ENCODE measurements at places on chromosomes 5 and 9. TPM values are rescaled to one million over a fixed set of nuclear protein-coding genes. Genes with fewer than 3 reads are reported as not detected.
A peak's percentile ranks its signal among the peaks of the same experiment; 100 is the strongest.

GRCh38 chr9:35452481-35452880 is 37.4 kb upstream of the RUSC2 start:
- no peak overlapping the region for H3K27ac ChIP-seq
- H3K4me1 ChIP-seq, result no peaks in the 10 kb centered on the region

DNA sequence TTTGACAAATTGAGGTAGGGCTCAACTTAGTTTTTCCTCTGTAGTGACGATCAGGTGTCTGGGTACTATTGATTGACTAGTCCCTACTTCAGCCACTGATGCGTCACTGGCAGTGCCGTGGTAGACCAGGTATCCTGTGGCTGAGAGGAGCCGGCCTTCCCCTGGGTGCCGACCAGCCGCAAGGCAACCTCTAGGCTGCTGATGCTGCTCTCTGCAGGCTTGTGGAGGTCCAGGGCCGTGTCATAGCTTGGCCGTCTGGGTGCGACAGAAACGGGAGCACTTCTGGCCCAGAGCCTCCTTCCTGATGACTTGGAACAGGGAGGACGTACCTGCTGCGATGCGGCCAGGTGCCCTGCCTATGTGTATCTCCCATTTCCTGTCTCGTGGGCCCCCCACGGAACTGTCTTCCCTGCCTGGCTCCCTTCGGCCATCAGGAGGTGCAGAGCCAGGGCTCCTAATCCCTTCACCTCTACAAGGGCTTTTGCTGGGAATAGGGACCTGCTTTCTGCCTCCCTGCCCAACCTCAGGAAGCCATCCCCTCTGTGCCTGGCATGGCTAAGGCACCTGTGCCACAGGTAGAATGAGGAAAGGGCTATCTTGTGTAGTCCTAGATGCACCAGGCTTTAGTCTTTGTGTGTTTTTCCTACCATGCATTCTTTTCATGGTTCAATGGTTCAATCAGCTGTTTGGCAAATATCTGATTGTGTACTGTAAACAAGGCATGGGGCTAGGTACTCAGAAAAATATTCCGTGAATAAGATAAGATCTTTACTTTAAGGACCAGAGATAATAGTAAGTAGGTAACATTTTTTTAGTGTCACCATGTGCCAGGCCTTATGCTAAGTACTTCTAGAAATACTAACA is 44.6 kb downstream of the MVB12B start:
- no peak for DNase-seq
- no peak overlapping the region for H3K27ac ChIP-seq
- peaks cover 5% of the 10 kb centered on the region for H3K4me1 ChIP-seq
- no peaks in the 10 kb centered on the region for H3K36me3 ChIP-seq

GRCh38 chr9:21316032-21316842 is 11.1 kb upstream of the IFNA5 start:
- no peaks in the 10 kb centered on the region for H3K27me3 ChIP-seq
- H3K36me3 ChIP-seq, result no peaks in the 10 kb centered on the region
- DNase-seq, result no peak
- no peak overlapping the region for H3K27ac ChIP-seq

DNA sequence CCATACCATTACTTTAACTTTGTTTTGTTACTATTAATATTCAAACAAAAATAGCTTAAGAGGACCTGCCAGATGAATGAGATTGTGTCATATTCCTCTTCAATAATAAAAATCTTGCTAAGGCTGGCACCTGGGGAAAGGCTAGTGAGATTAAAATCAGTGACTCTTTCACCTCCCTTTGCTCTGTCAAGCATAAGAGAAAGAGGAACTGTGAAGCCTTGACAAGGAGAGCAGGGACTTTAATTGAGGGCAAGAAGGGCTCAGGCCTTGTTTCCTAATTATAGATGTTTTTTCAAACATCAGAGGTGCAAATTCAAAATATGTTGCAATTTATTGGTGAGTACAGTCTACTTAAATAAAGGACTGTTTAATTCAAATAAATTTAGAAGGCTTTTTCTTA is 91.7 kb downstream of the SPATA31D1 start:
- H3K4me1 ChIP-seq, result no peaks in the 10 kb centered on the region
- H3K4me3 ChIP-seq, result no peak overlapping the region
- no peak for DNase-seq
- H3K36me3 ChIP-seq, result no peaks in the 10 kb centered on the region
- H3K27me3 ChIP-seq, result no peaks in the 10 kb centered on the region
- no peak overlapping the region for H3K27ac ChIP-seq

DNA sequence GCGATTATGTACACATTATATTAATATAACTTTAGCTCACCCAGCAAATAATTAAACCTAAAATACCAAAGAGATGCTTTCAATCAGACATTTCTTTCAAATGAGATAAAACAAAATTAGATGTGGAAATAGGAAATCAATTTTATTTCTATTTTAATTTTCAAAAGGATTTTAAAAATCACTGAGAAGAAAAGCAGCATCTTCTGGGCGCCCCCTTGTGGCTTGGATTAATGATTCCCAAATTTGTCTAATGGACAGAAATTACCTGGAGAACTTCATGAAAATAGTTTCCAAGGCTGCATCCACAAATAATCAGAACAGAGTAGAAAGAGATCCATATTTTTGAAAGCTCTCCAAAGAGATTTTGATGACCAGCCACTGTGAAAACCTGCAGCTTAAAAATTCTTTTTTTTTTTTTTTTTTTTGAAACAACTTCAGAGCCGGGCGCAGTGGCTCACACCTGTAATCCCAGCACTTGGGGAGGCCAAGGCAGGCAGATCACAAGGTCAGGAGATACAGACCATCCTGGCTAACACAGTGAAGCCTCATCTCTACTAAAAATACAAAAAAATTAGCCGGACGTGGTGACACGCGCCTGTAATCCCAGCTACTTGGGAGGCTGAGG is 50.9 kb upstream of the CEMIP2 start:
- H3K4me1 ChIP-seq, result peaks cover 8% of the 10 kb centered on the region
- H3K27me3 ChIP-seq, result no peaks in the 10 kb centered on the region
- H3K36me3 ChIP-seq, result no peaks in the 10 kb centered on the region
- no peak overlapping the region for H3K4me3 ChIP-seq

- no peaks in the 10 kb centered on the region for H3K4me1 ChIP-seq
- no peak for DNase-seq
- no peaks in the 10 kb centered on the region for H3K27me3 ChIP-seq
- H3K36me3 ChIP-seq, result no peaks in the 10 kb centered on the region
These were observed 155.2 kb downstream of the MEF2C start for GRCh38 chr5:88727705-88728313.

DNA sequence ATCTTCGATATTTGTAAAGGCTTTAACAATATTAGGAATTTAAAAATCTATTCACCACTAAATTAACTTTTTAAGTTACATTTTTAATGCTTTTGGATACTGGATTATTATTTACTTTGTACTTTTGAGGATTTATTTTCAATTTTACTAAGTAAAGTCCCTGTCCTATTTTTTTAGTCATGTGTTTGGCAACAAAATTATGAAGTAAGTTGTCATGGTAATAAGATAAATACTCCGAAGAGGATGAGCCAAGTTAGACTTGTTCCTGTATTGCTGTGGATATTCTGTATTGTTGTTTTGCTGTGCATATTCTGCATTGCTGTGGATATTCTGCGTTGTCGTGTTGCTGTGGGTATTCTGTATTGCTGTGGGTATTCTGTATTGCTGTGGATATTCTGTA is 210.1 kb downstream of the MTRR start:
- no peak for DNase-seq
- H3K27ac ChIP-seq, result no peak overlapping the region
- H3K4me3 ChIP-seq, result no peak overlapping the region
- H3K36me3 ChIP-seq, result no peaks in the 10 kb centered on the region

GRCh38 chr9:8868632-8869031 is 1069.1 kb upstream of the DMAC1 start:
- no peak overlapping the region for H3K27ac ChIP-seq
- H3K4me3 ChIP-seq, result no peak overlapping the region
- no peak for DNase-seq
- H3K36me3 ChIP-seq, result no peaks in the 10 kb centered on the region

GRCh38 chr9:127664324-127664677 is 42.5 kb upstream of the CFAP157 start:
- no peak overlapping the region for H3K27ac ChIP-seq
- no peaks in the 10 kb centered on the region for H3K4me1 ChIP-seq
- no peaks in the 10 kb centered on the region for H3K36me3 ChIP-seq
- no peaks in the 10 kb centered on the region for H3K27me3 ChIP-seq

GRCh38 chr5:180086816-180087399 is 15.3 kb upstream of the RNF130 start:
- peaks cover 6% of the 10 kb centered on the region for H3K4me1 ChIP-seq
- H3K27ac ChIP-seq, result no peak overlapping the region
- H3K27me3 ChIP-seq, result no peaks in the 10 kb centered on the region
- DNase-seq, result no peak
- H3K36me3 ChIP-seq, result no peaks in the 10 kb centered on the region

- H3K4me3 ChIP-seq, result peak overlapping the region; percentile 67
- H3K4me1 ChIP-seq, result peaks cover 29% of the 10 kb centered on the region
- no peak for DNase-seq
- no peak overlapping the region for H3K27ac ChIP-seq
These were observed 81.9 kb upstream of the FREM1 start for GRCh38 chr9:14992081-14992480.

DNA sequence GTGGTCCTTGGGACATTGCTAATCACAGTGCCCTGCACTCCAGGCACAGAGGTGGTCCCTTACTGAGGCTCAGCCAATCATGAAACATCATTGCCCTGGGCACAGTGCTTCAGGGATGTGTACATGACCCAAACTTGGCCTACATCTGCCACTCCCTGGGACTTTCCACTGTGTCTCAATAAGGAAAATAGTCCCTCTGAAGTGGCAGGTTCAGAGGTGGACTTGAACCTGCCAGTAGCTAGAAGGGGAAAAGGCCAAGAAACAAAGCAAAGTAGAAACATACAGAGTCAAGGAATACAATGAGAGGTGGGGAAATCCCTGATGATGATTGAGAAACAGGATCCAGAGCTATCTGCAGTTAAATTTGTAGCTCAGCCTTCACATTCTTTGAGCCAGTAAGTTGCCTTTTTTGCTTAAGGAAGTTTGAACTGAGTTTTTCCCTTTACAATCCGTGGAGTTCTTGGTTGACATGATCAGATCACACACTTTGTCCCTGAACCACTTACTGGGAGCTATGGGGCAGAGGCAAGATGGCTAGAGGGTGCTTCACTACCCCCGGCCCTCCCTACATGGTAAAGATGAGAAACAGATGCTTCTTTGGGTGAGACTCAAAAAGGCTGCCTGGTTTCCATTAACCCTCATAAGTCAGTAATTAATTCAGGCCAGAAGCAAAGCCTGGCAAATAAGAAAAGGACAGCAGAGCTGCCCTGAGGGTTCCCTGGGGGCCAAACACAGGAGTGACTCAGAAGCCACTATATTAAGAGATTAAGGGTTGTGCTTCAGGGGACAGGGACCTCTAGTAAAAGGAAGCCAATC is 57.6 kb downstream of the SH3TC2 start:
- no peak overlapping the region for H3K27ac ChIP-seq
- no peaks in the 10 kb centered on the region for H3K27me3 ChIP-seq
- H3K4me3 ChIP-seq, result no peak overlapping the region
- no peaks in the 10 kb centered on the region for H3K36me3 ChIP-seq
- no peaks in the 10 kb centered on the region for H3K4me1 ChIP-seq
- DNase-seq, result no peak

DNA sequence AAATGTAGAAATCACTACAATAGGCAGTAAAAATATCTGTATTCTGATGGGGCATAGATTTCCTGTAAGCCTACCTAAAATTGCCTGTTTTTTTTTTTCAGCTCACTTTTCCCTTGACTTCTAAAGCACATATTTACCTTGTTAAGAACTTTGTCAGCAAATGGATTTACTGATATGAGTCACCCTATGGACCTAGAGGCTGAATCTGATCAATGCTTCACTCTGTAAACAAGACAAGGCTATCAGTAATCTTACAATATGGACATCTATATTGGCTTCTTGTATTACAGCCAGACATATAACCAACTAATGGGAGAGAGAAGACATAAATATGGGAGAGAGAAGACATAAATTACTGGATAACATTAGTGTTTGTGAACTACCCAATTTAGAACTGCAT is 792.7 kb upstream of the CHD1 start:
- DNase-seq, result no peak
- no peaks in the 10 kb centered on the region for H3K4me1 ChIP-seq
- H3K4me3 ChIP-seq, result no peak overlapping the region
- H3K27me3 ChIP-seq, result no peaks in the 10 kb centered on the region

GRCh38 chr5:179422213-179422855 is 77.1 kb upstream of the ADAMTS2 start:
- no peaks in the 10 kb centered on the region for H3K27me3 ChIP-seq
- H3K27ac ChIP-seq, result no peak overlapping the region
- H3K36me3 ChIP-seq, result no peaks in the 10 kb centered on the region
- DNase-seq, result no peak
- H3K4me3 ChIP-seq, result no peak overlapping the region

GRCh38 chr5:35618781-35619180 is 1.1 kb downstream of the SPEF2 start:
- peaks cover 6% of the 10 kb centered on the region for H3K4me1 ChIP-seq
- no peak overlapping the region for H3K4me3 ChIP-seq
- H3K27ac ChIP-seq, result no peak overlapping the region
- H3K27me3 ChIP-seq, result no peaks in the 10 kb centered on the region

- no peak overlapping the region for H3K4me3 ChIP-seq
- no peak overlapping the region for H3K27ac ChIP-seq
- no peaks in the 10 kb centered on the region for H3K36me3 ChIP-seq
- H3K27me3 ChIP-seq, result no peaks in the 10 kb centered on the region
These were observed 151.1 kb upstream of the ERCC6L2 start for GRCh38 chr9:95724253-95724991.

DNA sequence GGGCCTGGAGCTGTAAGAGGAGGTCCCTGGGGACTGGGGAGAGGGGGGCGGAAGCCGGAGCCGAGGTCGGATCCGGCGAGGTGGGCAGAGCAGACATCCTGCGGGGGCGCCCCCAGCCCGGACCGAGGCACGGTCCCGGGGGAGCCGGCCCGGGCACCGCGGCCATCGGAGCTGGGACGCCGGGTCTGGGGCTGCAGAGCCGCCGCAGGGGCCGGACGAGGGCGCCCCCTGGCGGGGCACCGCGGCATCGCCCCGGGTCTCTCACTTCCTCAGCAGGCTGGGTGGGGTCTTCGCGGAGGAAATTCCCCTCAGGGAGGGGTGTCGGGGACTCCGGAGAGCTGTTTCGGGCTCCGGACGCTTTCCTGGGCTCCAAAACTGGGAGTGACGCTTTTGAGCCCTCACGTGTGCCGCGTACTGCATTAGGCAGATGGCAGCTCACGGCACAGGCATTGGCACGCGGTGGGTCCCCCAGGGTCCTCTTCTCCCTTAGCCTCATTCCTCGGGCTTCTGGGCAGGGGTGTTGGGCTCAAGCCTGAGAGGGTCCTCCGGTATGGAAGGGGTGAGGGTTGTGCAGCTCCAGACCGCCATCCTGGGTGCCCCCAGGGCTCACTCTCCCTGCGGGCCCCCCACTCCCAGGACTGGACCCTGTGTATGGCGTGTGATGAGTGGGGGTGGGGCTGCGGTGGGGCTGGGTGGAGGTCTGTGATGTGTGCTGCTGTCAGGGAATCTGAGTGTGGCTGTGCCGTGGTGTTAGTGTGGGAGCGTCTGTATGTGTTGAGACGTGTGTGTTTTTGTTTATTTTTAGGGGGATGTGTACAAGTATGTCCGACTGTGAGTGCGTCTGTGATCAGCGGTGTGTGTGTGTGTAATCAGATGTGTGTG is 29.6 kb downstream of the LHX2 start:
- H3K4me1 ChIP-seq, result no peaks in the 10 kb centered on the region
- no peak overlapping the region for H3K4me3 ChIP-seq
- no peaks in the 10 kb centered on the region for H3K36me3 ChIP-seq
- no peak overlapping the region for H3K27ac ChIP-seq

The INSL6 gene
- total RNA-seq, result not detected

The S1PR3 gene
- total RNA-seq, result 0.90 TPM

The CKMT2 gene
- total RNA-seq, result not detected

The SPATA31D4 gene
- not detected for total RNA-seq

The CDH9 gene
- not detected for total RNA-seq

The ESM1 gene
- 0.20 TPM for total RNA-seq

The MRRF gene
- total RNA-seq, result 74.6 TPM

The COL15A1 gene
- not detected for total RNA-seq
